ENCODE measurements at places on chromosomes 2 and 18.

DNA sequence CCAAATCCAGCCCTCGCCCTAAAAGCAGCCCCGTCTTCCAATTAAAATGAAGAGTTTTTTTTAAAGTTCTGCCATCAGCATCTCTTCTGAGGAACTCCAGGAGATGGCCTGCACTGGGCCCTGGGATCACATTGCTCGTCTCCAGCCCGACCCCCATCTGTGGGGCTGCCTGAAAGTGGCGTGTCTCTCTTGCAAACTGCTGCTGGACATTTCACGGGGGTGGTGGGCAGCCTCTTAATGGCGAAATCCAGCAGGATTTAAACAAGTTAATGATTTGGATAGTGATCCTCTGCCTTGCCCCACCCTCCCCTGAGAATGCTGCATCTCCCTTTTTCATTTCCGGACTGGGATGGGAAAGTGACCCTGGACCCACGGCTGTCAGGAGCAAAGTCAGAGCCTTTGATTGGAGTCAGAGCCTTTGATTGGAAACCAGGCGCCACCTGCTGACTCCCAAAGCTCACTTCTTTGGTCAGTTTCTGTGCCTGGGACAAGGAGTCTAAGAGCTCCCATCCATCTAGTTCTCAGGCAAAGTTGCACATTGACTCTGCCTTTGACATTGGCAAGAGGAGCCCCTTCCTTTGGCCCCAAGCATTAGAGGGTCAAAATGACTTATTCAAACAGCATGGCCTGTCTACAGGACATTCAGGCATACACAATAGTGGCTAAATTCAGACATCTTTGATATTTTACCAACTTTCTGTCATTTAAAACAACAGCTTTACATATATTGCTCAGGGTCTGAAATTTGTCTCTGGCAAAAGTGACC, 155.2 kb downstream of the SH3BP4 start:
- peak; percentile 52 for DNase-seq

DNA sequence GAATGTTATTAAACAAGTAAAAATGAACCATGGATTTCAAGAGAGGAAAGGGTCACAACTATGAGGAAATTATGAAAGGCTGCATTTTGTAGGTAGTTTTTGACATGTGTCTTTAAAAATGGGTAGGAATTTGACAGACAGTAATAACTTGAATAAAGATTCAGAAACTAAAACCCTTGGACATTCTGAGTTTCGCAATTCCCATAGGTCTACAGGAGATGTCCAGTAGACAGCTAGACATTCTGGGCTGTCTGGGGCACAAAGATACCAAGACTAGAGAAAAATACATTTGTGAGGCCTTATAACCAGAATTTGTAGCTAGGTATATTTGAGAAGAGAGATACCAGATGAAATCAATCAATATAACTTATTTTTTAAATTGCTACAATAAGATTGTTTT, 42.3 kb downstream of the DNAJC10 start:
- no peak for DNase-seq

DNA sequence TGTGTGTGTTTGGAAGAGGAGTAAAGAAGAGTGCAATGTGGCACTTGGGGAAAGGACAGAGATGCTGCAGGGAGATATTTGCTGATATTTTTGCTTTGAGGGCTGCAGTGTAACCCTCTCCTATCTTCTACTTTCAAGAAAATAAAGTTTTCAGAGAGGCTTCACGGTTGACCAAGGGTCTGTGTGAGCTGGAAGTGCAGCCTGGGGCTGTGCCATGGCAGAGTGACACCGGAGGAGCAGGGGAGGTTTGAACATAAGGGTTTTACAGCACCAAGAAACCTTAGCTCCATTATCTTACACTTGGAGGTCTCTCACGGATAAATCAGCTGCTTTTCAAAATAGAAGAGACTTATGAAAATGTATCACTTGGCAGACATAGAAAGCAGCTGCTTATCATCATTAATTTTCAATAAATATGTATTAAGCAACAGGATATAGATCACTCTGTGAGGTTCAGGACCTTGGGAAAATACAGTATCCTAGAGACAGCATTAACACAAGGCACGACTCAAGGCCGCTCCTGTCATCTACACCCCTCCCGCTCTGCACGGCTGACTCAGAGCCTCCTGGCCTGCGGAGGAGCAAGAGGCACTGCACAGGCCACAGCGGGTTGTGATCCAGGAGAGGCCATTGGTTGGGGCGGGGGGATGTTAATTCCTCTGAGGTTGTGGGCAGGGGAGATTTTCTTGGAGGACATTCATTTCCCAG, 127.8 kb downstream of the COPS8 start:
- DNase-seq, result no peak

GRCh38 chr2:5495586-5495985, 196.6 kb upstream of the SOX11 start:
- DNase-seq, result peak; percentile 10

GRCh38 chr2:186917866-186918265, 68.9 kb upstream of the ZSWIM2 start:
- no peak for DNase-seq

DNA sequence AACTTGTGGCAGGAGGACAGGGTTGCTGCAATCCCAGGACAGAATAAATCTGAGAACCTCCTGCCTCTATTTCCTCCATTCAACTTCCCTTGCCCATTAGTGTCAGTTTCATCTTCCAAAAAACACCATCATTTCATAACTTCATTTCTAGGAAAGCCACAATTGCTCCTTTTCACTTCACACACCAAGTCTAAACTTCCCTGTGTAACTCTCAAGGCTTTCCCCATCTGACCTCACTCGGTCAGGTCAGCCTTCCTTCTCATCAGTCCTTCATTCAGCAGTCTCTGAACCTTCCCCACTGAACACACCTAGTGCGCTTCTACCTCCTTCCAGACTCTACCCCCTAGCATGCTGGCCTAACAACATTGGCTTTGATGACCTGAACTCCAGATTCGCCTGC, 35.8 kb downstream of the TCF7L1 start:
- no peak for DNase-seq

- no peak for DNase-seq
Measured at GRCh38 chr2:176085120-176085788, 1.5 kb upstream of the EVX2 start.

DNA sequence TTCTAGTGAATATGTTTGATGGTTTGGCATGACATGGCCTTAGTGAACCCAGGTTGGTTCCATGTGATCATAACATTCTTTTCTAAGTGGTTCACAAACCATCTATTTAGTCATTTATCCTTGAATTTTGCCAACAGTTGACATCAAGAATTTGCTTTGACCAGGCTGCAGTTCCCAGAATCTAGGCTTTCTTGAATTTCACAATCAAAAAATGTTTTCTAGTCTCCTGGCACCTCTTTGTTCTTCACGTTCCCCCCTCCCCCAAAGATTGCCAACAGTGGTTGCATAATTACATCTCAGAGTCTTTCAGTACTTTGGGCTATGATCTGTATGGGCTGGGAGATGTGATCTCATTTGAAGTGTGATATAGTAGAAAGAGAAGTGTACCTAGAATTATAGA, 124.0 kb downstream of the GATA6 start:
- DNase-seq, result no peak

DNA sequence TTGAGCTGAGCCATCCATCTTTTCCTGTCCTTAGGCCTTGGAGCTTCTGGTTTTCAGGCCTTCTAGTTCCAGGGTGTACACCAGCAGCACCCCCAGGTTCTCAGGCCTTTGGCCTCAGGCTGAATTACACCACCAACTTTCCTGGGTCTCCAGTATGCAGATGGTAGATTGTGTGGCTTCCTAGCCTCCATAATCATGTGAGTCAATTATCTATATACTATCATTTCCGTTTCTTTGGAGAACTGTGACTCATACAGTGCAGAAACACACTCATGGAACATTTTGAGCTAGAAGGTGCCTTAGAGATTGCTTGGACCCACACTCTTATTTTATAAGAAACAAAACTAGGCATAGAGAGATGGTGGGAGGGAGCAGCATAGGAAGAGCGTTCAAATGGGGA, 167.4 kb downstream of the NCK2 start:
- no peak for DNase-seq

GRCh38 chr2:121532347-121532766, 1.7 kb downstream of the RNU4ATAC start:
- peak; percentile 61 for DNase-seq

GRCh38 chr2:72893594-72894319, 6.5 kb downstream of the SPR start:
- peak; percentile 71 for DNase-seq

DNA sequence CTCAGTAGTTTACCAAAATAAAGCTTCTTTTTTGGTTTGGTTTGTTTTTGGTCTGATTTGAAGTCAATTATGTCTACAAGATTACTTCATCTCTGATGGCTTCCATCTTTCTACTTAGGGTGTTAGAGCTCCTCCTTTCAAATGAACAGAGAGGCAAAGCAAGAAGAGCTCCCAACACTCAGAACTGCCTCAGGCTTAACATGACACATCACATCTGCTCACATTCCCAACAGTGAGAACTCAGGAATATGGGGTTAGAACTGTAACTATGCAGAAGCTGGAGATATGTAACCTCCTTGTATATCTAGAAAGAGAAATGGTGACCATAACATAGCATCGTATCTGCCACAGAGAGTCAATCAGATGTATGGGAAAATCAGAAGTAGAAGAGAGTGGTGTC, 11.4 kb upstream of the LRATD1 start:
- no peak for DNase-seq

- no peak for DNase-seq
Measured at GRCh38 chr18:58391231-58391825, 237.6 kb downstream of the ALPK2 start.

- peak; percentile 38 for DNase-seq
Measured at GRCh38 chr2:10141736-10142639, 19.4 kb downstream of the RRM2 start.

- no peak for DNase-seq
Measured at GRCh38 chr2:30730736-30731647, 76.3 kb downstream of the CAPN13 start.

DNA sequence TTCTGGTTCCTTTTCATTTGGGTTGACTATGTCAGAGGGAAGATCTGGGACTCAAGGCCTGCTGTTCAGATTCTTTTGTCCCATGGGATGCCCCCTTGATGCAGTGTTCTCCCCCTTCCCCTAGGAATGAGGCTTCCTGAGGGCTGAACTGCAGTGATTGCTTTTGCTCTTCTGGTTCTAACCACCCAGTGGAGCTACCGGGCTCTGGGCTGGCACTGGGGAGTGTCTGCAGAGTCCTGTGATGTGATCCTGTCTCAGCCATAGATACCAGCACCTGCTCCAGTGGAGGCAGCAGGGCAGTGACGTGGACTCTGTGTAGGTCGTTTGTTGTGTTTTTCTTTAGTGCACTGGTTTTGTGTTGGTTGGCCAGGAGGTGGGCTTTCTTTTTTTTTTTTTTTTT, 32.1 kb upstream of the RHOB start:
- DNase-seq, result no peak

- no peak for DNase-seq
Measured at GRCh38 chr2:213084261-213084660, 67.2 kb downstream of the IKZF2 start.

DNA sequence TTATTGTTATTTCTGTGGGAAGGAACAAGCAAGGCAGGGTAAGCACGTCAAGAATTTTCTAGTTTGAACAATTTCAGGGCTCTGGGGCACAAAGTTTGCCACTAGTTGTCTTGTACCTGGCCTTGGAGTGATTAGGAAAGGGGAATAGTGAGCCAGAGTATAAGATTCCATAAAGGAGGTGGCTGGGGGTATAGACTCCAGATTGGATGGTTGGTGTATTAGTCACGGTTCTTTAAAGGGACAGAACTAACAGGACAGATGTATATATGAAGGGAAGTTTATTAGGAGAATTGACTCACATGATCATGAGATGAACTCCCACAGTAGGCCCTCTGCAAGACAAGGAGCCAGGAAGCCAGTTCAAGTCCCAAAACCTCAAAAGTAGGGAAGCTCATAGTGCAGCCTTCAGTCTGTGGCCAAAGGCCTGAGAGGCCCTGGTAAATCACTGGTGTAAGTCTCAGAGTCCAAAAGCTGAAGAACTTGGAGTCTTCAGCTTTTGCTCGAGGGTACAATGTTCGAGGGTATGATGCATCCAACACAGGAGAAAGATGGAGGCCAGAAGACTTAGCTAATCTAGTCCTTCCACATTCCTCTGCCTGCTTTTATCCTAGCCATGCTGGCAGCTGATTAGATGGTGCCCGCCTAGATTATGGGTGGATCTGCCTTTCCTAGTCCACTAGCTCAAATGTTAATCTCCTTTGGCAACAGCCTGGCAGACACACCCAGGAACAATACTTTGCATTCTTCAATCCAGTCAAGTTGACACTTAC, 31.5 kb upstream of the PTPRM start:
- DNase-seq, result no peak

DNA sequence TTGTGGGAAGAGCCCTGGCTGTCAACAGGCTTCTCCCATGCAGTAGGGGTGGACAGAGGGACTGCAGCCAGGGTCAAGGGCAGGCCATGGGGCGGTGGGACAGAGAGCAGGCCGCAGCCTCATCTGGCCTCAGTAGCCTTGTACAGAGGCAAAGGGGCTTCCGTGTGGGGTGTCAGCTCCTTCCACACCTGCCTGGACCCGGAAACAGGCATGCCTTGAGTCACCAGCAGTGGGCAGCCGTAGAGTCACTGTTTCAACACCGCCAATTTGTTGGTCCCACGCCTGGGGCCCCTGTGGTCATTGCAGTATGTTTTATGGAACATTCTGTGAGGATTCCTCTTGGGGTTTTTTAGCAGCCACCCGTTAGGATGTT, 173.0 kb downstream of the SMAD7 start:
- DNase-seq, result no peak

- no peak for DNase-seq
Measured at GRCh38 chr2:74836675-74837401, 2.9 kb downstream of the HK2 start.

DNA sequence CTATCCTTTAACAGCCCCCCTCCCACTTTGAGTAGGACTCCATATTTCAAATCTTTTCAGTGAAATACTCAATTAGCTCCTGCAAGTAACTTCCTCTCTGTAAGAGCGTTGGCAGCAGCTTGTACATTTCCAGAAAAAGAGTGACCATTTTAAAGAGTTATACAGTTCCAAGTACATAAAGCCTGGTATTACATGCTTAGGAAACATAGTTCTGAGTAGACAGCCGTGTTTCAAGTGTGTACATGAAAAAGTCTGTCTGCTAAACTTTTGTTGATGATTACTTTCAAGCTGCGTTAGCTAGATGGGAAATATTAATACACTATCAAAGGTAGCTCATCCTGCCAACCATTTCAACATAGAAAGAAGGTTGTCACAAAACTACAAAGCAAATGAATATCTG, 112.8 kb downstream of the ZNF521 start:
- no peak for DNase-seq

- DNase-seq, result no peak
Measured at GRCh38 chr2:69998761-69999160, 37.3 kb upstream of the ASPRV1 start.

GRCh38 chr2:3160751-3161330, 216.8 kb downstream of the EIPR1 start:
- DNase-seq, result no peak
